GM23248 (cell line): ENCODE measurements at places on chromosomes 7 and 10. TPM values are rescaled to one million over a fixed set of nuclear protein-coding genes. Genes with fewer than 3 reads are reported as not detected.

The MYO3A gene
- not detected in 2 replicates for total RNA-seq

The EN2 gene
- not detected in 2 replicates for total RNA-seq

The TMEM72 gene
- total RNA-seq, result not detected in 2 replicates

The CPN1 gene
- not detected in 2 replicates for total RNA-seq

The CRHR2 gene
- not detected in 2 replicates for total RNA-seq

The UNCX gene
- not detected in 2 replicates for total RNA-seq

The TASOR2 gene
- 51.9 and 60.7 TPM in 2 replicates for total RNA-seq

The HYCC1 gene
- 55.6 and 59.2 TPM in 2 replicates for total RNA-seq

The MEST gene
- total RNA-seq, result 7.5 and 12.6 TPM in 2 replicates

The EPO gene
- not detected in 2 replicates for total RNA-seq

The CPA2 gene
- not detected in 2 replicates for total RNA-seq

The ASAH2 gene
- total RNA-seq, result 3.5 TPM in 1 of 2 replicates, not detected in the other

The OIT3 gene
- total RNA-seq, result not detected in 2 replicates

DNA sequence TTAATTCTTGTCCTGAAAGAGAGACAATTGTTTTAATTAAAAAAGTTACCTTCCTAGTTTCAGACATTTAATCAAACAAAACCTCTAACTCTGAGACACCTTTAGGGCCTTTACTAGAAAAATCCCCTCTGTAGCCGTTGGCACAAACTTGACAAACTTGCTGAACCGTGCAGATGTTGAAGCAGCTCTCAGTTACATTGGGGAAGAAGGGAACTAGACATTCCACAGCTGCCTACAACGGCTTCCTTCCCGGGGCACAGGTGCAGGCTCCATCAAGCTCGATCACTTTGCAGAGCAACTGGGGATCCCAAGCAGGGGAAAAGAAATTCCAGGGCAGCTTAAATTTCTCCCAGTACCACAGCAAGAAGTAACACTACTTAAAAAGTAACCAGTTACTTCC is 141.3 kb downstream of the SKAP2 start:
- no peak for DNase-seq

- DNase-seq, result no peak
Observed at GRCh38 chr10:73332379-73332778, 26.3 kb downstream of the CFAP70 start.

GRCh38 chr7:50362712-50363282 is 58.3 kb downstream of the IKZF1 start:
- no peak for DNase-seq

DNA sequence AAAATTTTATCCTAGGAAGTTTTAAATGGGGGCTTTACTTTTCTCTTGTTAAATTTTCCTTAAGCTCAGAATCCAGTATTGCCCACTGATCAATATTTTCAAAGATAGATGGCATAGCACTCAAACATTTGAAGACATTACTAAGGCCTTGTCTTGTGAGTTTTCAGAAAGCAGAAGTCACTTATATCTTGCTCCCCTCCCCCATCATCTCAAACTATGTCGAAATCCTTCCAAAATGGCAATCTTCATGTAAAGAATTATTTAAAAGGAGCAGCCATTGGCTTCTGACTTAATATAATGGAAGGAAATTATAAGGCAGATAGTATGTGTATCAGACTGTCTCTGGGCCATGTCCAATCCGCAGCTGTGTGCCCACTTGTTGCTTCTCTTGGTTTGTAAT is 553.5 kb upstream of the C7orf33 start:
- no peak for DNase-seq

DNA sequence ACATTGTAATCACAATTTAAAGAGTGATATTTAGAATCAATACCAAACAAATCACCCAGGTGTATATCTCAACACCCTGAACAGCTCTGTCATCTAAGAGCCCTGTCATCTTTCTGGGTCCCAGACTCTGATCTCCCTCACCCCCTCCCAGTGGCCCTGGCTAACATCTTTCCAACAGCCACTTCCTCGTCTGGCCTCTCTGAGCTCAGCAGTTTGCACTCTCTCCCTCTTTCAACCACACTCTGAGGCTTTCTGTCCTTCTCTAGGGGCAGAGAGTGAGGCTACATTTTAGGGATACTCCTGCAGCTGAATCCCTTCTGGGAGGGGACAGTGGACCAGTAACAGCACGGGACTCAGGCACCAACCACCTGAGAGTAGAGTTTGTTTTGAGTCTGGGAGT is 17.1 kb upstream of the PRRT4 start:
- DNase-seq, result no peak

GRCh38 chr7:132075515-132075914 is 500.8 kb downstream of the PLXNA4 start:
- peak; percentile 8 for DNase-seq

DNA sequence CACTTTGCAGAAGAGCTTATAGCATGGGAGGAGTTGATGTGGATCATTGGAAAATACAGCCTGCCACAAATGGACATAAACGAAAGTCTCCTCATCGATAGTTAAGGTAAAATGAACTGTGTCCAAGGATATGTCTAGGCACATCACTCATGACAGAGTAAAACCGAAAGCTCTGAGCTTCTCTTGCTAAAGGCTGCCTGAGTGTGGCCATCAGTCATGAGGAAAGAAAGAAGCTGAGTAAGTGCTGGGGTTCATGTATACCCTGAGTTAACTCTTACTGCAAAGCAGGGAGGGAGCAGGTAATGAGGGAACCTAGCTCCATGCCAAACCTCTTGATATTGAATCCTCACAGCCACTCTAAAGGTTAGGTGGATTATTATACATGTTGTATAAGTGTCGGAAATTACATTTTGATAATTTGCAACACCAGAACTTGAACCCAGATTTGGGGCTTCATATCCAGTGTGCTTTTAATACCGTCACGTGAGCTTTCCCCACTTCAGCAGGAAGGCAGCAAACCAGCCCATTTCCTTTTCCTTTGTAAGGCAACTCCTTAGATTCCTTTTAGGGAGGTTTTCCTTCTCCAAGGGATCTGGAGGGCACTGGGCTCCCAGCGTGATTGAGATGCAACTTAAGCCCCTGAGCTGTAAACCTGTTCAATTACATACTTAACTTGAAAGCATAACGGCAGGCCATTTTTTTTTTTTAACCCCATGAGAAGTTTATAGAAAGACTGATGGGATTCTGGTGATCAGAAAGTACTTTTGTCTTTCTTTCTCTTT is 215.0 kb downstream of the PHF14 start:
- no peak for DNase-seq
